ENCODE measurements at places on chromosomes 4 and X.

GRCh38 chrX:40096395-40097091 lies 1.2 kb downstream of the BCOR start:
- no peak for DNase-seq

DNA sequence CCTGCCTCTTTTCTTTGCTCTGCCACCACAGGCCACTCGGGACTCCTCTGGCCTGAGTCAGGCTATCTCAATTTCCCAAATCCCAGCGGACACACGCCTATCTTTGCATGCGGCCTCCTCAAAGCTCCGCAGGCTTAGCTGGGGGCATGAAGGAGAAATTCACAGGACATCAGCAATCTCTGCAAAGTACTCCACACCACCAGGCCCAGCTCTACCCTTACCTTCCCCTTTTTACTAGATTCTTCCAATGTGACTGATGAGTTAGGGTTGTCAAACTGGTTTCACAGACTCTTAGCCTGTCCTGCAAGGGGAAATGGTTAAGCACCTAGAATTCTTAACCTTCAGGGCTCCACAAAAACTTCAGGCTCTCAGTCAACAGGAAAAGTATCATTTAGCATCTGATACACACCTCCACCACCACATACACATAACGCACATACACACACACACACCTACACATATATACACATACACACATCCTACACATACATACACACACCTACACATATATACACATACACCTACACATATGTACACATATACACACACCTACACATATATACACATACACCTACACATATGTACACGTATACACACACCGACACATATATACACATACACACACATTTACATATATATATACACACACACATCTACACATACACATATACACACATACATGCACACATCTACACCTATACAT lies 349.1 kb downstream of the ANK2 start:
- DNase-seq = no peak

GRCh38 chrX:83819304-83819703 lies 41.6 kb upstream of the CYLC1 start:
- no peak for DNase-seq

- no peak for DNase-seq
Observed at GRCh38 chr4:85953651-85954018, 406.2 kb downstream of the MAPK10 start.

- DNase-seq = no peak
Observed at GRCh38 chrX:36445566-36445965, 526.0 kb downstream of the CFAP47 start.
